ENCODE measurements at places on chromosomes 16 and 17.

DNA sequence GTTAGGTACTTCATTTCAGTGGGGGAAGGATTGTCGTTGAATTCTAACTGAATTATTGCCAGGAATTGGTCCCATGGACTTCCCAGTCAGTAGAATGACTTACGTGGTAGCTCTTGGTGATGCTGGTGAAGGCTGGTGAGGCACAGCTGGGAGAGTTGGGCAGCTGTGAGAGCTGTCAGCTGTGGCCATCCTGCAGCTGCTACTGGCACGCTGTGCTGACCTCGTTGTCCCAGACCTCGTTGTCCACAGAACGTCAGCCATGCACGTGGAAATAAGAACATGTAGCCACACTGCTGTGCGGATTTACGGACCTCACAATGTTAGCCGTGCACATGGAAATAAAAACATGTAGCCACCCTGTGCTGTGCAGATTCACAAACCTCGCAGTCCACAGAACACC lies 102.3 kb downstream of the NPIPB11 start:
- no peak for DNase-seq

DNA sequence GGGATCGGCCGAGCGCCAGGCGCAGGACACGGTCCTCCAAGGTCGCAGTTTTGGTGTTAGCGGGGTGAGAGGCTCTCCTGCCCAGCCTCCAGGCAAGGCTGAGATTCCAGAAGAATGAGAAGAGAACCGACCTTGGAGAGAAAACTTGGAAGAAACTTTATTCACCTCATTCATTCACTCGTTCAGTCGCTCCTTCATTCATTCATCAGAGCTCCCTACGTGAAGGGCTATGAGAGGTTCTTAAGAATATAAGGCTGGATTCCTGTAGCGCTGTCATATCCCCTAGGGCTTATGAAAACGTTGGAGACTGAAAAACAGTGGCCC lies 991 bp upstream of the MYH10 start:
- DNase-seq, result no peak

- DNase-seq, result no peak
Observed at GRCh38 chr17:41456204-41456603, 11.0 kb downstream of the KRT32 start.

- no peak for DNase-seq
Observed at GRCh38 chr17:37440424-37440823, 33.7 kb downstream of the TADA2A start.

DNA sequence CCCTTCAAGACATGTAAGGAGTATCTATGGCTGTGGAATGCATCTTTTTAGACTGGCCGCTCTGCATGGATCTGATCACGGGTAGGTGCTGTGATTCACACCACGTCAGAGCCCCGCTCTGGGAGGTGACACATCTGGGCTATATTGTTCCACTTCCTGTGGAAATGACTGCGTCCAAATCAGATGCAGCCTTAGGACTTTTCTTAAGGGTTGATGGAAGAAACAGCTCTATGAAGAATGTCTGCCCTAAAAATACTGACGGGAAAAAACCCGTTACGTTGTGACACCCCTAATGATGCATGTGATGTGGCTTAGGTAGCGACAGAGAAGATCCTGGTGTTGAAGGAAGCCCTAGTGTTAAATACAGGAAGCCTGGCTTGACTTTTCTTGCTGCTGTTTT lies 12.2 kb downstream of the BANP start:
- DNase-seq, result no peak

DNA sequence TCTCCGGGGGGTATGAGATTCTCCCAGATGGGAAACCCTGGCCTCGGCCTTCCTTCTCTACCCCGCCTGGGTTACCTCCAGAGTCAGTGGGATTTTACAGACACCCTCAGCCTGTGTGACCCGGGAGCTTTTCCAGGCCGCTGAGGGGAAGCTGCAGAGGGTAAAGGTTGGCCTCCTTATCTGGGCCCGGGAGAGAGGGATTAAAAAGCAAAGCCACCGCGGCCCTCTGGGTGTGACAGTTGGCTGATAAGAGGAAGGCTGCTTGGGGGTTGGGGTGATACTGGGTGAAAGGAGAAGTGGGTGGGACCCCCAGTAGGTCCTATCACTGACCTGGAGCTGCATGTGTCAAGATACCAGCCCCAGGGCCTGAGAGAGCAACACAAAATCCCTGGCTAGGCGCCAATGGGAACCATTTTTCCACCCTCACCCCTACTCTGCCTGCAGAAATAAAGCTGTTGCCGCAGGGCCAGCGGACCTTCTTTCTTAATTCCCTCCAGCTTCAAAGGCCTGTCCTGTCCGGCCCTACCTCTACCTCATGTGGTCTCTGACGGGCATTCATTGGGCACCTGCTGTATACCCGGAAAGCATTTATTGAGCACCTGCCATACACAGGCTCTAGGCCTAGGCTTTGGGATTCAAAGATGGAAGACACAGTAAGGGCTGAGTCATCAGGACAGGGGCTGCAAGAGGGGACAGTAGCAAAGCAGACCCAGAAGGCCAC lies 77.6 kb upstream of the GSE1 start:
- no peak for DNase-seq

GRCh38 chr17:45836047-45837044 lies 8.3 kb upstream of the SPPL2C start:
- no peak for DNase-seq

GRCh38 chr17:74822939-74823367 lies 36.7 kb downstream of the GRIN2C start:
- DNase-seq, result no peak

DNA sequence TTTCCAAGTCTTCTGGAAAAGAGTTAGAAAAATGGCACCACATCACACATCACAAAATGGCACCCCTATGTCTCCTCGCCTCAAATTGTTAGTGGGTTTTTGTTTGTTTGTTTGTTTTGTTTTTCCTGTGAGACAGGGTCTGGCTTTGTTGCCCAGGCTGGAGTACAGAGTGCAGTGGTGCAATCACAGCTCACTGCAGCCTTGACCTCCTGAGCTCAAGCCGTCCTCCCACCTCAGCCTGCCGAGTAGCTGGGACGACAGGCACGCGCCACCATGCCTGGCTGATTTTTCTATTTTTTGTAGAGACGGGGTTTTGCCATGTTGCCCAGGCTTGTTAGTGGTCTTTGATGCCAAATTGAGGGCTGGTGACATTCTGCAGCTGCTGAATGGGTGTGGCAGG lies 3.8 kb upstream of the CRISPLD2 start:
- no peak for DNase-seq

DNA sequence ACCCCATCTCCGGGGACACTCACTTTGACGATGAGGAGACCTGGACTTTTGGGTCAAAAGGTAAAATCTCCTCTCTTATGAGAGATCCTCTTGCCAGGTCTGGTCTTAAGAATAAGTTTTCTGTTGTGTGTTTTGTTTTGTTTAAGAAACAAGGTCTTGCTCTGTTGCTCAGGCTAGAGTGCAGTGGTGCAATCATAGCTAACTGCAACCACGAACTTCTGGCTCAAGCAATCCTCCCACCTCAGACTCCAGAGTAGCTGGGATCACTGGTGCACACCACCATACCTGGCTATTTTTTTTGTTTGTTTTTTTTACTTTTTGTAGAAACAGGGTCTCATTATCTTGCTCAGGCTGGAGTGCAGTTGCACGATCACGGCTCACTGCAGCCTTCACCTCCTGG lies 4.1 kb downstream of the MMP25 start:
- DNase-seq, result no peak
